ENCODE measurements at places on chromosomes 6 and 20.
A peak's percentile ranks its signal among the peaks of the same experiment; 100 is the strongest.

GRCh38 chr20:42435230-42435629 is 754.5 kb downstream of the PTPRT start:
- no peak for DNase-seq

GRCh38 chr20:34334654-34335407 is 28.2 kb upstream of the ITCH start:
- no peak for DNase-seq

DNA sequence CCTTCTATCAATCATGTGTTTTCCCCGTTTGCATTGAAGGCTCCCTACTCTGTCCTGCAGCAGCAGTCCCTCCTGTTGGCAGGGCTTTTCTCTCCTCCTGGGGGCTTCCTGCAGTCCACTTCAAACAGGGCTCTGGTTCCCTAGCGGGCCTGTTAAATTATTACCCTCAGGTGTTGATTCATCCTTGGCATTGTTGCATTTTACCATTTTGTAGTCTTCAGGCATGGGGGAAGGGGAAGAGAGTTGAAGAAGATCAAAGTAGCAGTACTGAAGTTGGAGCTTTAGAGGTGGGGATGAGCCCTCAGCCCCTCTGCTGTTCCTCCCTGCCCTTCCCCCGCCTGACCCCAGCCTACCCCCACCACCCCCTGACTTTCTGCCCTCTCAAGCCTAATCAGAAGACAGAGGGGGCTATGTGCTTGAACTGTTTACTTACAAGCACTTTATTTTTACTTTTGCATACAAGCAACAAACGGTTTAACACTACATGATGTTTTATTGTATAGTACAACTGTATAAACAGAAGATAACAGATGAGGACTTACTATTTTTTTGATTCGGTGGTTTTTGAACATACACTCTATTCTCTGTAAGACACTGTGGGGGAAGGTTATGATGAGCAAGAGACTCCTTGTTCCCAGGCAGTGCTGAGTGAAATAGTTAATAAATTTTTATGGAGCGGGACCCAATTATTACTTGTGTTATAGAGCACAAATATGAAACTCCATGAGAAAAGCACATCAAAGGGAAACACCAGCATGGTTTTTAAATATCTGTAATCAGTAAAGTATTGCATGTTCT is 169.7 kb downstream of the EYA4 start:
- DNase-seq = no peak

DNA sequence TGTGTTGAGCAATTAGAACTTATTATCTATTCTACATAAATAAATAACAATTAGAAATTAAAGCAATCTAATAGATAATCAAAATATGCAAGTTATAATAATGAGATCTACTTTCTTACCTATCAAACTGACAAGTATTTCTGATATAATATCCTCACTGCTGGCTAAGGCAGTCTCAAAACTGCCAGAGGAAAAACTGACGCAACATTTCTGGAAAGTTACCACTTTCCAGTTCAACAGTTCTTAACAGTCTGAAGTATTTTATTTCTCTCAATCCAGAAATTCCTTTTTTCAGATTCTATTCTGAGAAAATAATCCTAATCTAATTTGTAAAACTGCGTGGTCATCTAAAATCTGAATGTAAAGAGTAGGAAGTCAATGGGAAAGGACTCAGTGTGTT is 121.0 kb downstream of the TRDN start:
- DNase-seq = no peak

DNA sequence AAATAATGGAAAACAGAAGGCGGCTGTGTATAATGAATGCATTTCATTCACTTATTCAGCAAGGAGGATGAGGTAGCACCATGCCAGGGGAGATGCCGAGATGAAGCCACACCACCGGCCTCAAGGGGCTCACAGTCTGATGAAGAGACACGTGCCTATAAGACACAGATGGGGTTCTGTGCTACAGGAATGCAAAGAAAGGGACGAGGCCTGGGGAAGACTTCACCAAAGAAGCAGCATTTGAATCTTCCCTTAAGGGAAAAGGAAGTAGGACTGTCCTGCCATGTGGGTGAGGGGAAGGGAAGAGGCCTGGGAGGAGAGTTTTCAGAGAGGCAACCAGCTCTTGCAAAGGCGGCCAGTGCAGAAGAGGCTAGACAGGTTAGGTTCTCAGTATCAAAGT is 98.9 kb downstream of the PSMG4 start:
- DNase-seq = no peak

DNA sequence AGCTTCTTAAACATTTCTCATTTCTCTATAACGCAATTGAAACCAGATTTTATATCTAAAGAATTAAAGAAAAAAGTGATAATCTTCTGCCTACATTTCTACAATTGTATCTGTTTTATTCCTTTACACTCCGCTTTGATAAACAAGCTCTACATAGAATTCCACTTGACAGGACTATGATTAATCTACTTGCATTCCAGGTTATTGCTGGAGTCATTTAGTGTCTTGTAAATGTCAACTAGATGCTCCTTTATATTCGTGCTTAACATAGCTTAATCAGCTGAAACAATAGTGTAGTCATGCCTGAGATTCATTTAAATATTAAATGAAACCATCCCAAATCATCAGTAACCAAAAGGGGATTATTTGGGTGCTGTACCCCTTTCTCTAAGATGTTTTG is 284.0 kb downstream of the TRDN start:
- no peak for DNase-seq

DNA sequence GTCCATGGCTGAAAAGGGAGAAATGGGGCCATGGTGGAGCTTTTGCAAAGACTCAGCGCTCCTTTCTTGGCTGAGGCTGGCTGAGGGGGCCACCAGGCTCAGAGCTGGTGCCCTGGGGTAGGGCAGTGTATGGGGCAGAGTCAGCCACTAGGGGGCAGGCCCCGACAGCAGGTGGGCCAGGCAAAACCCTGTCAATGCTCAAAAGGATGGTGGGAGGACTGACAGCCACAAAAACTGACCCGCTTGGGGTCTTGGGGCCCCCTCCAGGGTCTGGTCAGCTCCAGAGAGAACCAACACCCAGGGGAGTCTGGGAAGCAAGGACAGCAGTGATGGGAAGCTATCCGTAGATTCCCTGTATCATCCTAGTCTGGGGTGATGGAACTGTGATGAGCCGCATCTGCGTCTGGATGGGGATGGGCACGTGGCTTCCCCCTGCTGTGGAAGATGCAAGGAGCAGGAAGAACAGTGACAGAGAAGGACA is 306.9 kb downstream of the DHX35 start:
- DNase-seq = peak; percentile 19

DNA sequence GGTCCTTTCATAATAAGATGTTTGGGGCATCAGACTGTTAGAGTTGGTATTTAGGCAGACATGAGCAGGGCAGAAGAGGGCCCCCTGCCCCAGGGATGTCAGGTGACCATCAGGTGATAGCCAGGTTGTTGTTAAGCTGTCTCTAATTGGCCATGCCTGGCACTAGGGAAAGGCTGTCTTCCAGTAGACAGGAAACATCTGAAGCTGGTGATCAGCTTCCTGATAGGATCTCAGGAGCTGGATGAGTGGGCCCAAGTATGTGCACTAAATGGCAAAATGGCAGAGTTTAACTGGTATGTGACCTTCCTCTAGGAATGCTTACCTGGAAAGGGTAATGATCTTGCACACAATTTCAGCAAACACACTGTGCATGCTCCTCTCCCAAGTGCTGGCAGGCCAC is 190.7 kb downstream of the CDH26 start:
- no peak for DNase-seq

DNA sequence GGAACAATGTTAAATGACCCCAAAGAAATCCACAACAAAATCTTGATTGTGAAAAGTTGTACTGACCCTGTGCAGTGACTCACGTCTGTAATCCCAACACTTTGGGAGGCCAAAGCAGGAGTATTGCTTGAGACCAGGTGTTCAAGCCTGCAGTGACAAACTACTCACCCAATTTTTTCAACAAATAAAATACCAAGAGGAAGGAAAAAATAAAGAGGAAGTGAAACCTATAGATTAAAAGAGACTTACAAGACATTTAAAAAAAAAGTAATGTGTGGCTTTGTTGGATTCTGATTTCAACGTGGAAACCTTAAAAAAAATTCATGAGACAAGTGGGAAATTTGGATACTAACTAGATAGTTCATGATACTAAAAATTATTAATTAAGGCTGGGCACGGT is 31.9 kb downstream of the GINS1 start:
- no peak for DNase-seq

- no peak for DNase-seq
These were observed 6.2 kb upstream of the COX7A2 start for GRCh38 chr6:75249837-75250236.

- no peak for DNase-seq
These were observed 44.5 kb upstream of the BMP6 start for GRCh38 chr6:7681449-7681848.

DNA sequence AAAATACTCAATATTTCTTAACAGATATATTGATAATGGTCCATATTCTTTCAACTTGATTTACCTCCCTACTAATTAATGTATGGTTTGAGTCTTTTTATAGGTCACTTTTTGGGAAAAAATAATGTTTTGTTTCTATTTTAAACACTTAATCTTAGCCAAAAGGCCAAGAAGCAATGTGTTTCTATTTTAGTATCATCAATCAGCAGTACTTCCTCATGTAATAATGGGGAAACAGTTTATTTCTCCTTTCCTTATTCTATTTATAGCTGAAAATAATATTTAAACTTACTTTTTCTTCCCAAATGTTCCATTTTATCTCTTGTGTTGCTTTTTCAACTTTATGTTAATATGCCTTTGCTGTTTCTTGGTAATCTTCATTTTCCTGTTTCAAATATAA is 295.1 kb downstream of the ALDH8A1 start:
- DNase-seq = no peak

DNA sequence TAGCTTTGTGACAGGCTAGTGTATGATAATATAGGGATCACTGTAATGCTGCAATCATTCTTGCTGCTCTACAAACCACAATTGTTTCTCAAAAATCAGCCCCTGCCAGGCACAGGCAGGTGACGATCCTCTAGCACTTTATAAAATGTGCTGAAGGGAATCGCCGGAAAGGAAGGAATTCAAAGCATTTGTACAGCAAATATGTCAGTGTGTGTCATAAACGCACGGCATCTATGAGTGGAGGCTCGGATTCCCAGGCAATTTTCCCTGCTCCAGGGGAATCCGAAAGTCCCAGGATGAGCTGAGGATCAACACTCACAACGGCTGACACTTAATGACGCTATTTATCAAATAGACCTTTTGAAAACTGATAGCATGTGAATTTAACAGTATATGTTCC is 1.4 kb downstream of the PHACTR1 start:
- no peak for DNase-seq
